ENCODE measurements at places on chromosomes 13 and 19. TPM values are rescaled to one million over a fixed set of nuclear protein-coding genes. Genes with fewer than 3 reads are reported as not detected.
A peak's percentile ranks its signal among the peaks of the same experiment; 100 is the strongest.

DNA sequence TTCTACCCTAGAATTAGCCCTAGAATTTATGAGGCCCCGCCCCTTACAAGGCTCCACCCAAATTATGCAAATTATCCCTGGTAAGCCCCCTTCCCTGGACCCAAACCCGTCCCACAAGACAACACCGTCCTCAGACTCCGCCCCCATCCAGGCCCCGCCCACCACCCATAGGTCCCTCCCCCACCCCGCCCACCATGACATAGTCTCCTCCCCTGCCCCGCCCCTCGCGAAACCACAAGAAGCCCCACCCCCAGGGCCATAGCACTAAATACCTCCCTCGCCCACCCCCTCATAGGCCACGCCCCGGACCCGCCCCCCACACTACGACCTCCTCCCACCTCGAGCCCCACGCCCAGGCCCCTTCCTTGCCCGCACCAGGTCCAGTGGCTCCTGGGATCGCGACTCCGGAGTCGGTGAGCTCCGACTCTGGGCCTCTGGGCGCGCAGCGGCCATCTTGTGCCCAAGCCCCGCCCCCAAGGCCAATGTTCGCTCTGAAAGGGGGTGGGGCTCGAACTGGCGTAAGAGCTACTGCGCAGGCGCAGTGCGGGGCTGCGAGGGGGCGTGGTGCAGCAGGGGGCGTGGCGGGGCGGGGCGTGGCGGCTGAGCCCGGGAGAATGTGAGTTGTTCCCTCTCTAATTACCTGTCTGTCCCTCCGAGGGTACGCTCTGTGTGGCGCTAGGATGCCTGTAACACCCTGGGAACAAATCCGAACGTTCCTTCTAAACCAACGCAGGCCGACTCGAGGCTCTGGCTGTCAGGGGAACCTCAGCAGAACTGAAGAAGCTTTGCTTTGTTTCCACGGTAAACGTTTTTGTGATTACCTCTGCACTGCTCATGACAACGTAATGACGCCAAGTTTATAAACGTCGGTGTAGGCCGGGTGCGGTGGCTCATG, at the start of gene ZNF784:
Gene ZNF784, minus strand, starts transcription at position 458 of the 895 bp plus-strand sequence. Its CDS starts 5 bp downstream, at position 453.
- no peaks in the 10 kb centered on the region for H3K27me3 ChIP-seq
- peak within 1 kb of the TSS; percentile 89 for H3K4me3 ChIP-seq
- H3K36me3 ChIP-seq, result peaks cover 4% of the 10 kb centered on the region
- peaks cover 14% of the 10 kb centered on the region for H3K4me1 ChIP-seq

DNA sequence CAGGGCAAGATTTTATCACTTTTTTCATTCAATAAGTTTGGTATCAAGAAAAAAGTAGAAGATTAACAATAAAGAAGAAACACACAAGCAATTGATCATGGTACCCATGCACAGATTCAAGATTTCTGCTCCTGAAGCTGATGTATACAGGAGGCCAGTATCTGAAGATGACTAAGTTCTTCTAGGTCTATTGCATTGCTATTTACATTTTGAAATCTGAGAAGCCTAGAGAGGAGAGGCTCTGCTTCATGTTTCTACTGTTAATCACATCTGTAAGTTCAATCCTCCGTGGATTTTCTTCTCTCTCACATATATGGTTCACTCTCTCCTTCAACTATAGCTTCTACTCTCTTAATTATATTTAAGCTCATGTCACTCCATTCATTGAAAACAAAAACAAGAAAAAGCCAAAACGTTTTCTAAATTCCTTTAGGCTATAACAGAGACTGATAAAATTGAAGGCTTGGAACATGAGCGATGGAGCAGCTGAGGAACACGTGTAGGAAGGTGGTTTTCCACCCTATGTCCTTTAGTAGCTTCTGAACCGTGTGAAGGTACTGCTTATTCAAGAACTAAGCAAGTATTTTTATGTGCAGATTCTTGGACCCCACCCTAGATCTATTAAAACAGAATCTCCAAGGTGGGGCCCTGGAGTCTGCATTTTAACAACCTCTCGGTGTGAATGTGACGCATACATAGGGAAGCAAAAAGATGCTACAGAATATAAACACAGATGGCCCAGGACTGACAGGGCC, 198.2 kb downstream of the EFNB2 start:
- H3K36me3 ChIP-seq, result peaks cover 18% of the 10 kb centered on the region
- H3K4me1 ChIP-seq, result no peaks in the 10 kb centered on the region
- no peak overlapping the region for H3K4me3 ChIP-seq
- H3K27ac ChIP-seq, result no peak overlapping the region
- no peaks in the 10 kb centered on the region for H3K27me3 ChIP-seq

Gene SIGLEC12
- not detected for total RNA-seq

GRCh38 chr13:48040049-48040448, 2.5 kb downstream of the NUDT15 start:
- H3K4me3 ChIP-seq, result peak overlapping the region; percentile 66
- peaks cover 6% of the 10 kb centered on the region for H3K4me1 ChIP-seq
- H3K27me3 ChIP-seq, result no peaks in the 10 kb centered on the region

DNA sequence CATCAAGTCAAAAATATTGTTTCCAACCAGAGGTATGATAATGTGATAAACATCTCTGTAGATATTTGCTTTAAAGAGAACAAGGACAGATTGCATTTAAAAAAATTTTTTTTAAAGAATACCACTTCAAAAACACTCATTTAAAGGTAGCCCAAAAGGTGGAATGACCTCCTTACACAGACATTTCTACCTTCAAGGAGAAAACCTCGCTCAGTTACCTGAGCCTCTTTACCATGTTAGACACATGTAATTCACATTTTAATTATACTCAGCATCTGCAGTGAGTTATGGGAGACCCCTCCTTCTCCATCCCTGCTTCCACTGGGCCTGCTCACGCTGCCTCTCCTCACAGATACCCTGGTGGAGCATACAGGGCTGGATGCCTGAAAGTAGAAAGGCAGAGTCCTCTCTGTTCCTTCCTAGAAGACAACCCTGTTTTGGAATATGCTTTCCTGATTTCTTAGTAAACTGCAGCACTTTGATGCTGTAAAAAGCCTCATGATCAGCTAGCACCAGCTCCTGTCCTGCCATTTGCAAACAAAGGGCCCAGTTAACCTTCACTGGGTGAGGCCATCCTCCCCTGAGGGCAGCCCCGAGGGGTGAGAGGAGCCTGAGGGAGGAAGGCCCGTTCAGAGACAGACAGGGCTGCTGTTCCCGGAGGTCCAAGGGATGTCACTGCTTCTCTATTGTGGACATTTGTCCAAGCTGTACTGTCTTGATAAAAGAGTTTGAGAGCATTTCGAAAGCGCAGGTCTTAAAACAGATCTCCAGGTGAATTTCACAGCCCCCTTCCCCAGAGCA, 117.8 kb downstream of the IRS2 start:
- H3K36me3 ChIP-seq, result no peaks in the 10 kb centered on the region
- DNase-seq, result no peak
- H3K27ac ChIP-seq, result no peak overlapping the region
- H3K27me3 ChIP-seq, result no peaks in the 10 kb centered on the region
- H3K4me3 ChIP-seq, result no peak overlapping the region
- H3K4me1 ChIP-seq, result peaks cover 33% of the 10 kb centered on the region

Data from type B pancreatic cell (in vitro differentiated cells).